ENCODE measurements at places on chromosomes 2 and 18.

DNA sequence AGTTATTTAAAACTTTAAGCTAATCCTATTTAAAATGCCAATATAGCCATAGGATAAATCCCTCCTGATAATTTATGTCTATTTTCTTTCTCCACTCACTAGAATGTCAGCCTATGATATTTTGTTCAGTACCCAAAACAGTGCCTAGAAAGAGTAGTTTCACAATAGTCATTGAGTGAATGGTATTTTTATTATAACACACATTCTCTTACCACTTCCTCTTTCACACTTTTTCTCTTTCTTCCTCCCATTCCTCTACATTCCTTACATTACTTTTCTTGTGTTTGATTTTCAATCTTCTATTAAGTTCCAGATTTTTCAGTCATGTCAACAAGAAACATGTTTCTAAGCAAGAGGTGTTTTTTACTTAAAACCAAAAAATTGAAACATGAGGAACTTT is 327.6 kb upstream of the UBE2E3 start:
- no peak for DNase-seq

- no peak for DNase-seq
Observed at GRCh38 chr2:212237350-212238095, 301.1 kb downstream of the ERBB4 start.

DNA sequence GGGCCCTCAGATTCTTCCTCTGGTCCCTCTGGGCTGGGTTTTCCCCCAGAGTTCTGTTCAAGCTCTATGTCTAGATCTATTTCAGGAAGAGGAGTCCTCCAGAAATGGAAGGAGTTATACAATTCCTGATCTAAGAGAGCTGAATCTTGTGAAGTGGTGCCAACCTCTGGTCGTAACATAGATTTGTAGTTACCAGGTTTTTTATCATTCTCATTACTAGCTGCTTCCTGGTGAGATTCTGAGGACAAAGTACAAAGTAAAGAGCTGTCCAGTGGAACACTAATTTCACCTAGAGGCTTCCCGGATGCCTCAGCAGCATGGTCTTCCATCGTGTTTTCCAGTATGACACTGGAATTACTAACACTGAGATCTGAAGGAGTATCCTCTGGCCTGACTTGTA is 44.1 kb downstream of the PPP4R1 start:
- DNase-seq = no peak

DNA sequence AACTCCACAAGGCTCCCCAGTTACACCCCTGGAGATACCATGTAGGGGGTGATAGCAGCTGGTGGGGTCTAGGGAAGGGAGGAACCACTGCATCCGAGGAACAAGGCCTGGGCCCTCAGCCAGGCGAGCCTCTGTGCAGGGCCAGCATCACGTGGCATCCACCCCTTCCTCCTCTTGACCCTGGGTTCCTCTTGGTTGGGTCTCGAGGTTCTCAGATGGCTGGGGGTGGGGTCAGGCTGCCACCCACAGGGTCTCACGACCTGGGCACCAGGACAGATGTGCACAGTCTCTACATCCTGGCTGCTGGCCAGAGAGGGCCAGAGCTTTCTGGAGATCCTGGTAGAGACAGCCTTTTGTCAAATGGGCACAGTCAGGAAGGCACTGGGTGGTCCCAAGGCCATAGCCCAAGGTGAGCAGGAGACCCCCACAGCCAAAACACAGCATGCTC is 10.4 kb downstream of the HS6ST1 start:
- no peak for DNase-seq

DNA sequence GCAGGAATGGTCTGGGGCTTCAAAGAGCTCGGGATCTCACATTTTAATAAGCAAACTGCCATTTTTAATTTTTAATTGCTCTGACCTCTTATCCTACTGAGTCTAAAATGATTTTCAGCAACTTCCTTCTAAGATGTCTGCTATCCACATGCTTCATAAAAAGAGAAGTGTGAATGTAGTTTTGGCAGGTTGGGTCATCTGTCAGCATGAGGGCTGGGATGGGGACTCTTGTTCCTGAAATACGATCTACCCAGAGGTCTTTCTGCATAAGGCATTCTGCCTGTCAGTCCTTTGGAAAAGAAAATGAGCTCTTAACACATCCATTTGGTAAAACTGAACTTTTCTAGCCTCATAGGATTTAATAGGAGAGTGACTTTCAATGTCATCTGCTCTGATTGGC is 252.8 kb upstream of the APCDD1 start:
- DNase-seq = no peak

All from AG09319 (cell line).